ENCODE measurements at places on chromosomes 3 and 15.
A peak's percentile ranks its signal among the peaks of the same experiment; 100 is the strongest.

DNA sequence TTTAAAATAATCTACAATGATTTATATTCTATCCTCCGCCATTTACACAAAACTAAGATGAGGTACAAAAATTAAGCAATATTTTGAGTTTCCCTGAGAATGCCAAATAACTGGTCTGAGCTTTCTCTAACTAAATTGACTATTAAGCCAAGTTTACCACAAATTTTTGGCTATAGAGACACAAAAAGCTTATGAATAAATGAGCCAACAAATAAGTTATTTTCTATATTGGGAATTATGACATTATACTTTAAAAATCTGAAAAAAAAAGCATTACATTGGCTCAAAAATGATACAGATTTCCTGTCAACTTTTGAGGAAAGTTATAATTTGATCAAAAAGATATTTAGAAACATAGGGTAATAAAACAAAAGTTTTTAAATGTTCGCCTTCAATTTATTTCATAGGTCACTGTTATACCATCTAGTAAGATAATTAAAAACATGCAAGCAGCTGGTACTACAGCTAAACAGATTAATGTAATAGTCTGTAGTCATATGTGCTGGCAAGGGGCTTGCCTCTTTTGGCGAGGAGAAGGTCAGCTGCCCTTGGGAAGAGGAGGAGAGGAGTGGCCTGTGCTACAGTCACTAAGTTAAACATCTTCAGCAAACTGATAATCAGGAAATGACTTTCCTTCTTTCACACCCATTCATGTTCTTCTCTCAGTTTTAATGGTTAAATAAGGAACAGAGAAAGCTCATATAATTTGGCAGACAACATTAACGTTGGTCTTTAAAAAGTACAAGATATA is 318.5 kb downstream of the TBC1D5 start:
- DNase-seq = no peak

GRCh38 chr15:59373215-59373614 is 544 bp upstream of the MYO1E start:
- DNase-seq = no peak

- DNase-seq = no peak
Observed at GRCh38 chr3:169948559-169949448, 17.8 kb upstream of the SEC62 start.

DNA sequence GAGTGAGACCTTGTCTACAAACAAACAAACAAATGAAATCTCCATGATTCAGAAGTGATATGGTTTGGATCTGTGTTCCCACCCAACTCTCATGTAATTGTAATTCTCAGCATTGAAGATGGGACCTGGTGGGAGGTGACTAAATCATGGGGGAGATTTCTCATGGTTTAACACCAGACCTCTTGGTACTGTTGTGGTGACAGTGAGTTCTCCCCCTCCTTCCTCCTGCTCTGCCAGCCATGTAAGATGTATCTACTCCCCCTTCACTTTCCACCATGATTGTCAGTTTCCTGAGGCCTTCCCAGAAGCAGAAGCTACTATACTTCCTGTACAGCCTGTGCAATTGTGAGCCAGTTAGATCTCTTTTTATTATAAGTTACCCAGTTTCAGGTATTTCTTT is 438.4 kb upstream of the THBS1 start:
- DNase-seq = no peak

DNA sequence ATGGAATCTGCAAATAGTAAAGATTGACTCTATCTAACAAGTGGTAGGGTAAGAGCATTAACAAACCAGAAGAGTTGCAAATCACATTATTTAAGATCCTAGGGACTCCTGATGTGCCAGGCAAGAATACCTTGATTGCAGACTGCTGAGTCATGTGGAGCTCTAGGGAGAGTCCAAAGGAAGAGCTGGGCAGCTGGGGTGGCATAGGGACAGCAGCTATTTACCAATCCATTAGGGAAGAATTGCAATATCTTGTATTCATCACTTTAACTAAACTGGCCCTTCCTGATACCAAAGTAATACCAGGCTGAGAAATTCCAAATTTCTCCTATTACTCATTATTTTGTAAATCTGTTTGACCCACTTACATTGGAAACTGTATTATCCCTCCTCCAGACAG is 52.2 kb upstream of the ACP3 start:
- DNase-seq = no peak

- no peak for DNase-seq
Observed at GRCh38 chr3:79572930-79573329, 194.9 kb downstream of the ROBO1 start.

- DNase-seq = peak; percentile 32
Observed at GRCh38 chr15:64011736-64012135, 34.5 kb downstream of the DAPK2 start.

- no peak for DNase-seq
Observed at GRCh38 chr15:65580287-65580686, 30.6 kb downstream of the INTS14 start.

- DNase-seq = peak; percentile 63
Observed at GRCh38 chr15:58260725-58261267, 122.6 kb downstream of the AQP9 start.

- no peak for DNase-seq
Observed at GRCh38 chr15:64574301-64575017, 114.1 kb downstream of the ZNF609 start.

- no peak for DNase-seq
Observed at GRCh38 chr15:92366381-92366780, 27.3 kb upstream of the ST8SIA2 start.

DNA sequence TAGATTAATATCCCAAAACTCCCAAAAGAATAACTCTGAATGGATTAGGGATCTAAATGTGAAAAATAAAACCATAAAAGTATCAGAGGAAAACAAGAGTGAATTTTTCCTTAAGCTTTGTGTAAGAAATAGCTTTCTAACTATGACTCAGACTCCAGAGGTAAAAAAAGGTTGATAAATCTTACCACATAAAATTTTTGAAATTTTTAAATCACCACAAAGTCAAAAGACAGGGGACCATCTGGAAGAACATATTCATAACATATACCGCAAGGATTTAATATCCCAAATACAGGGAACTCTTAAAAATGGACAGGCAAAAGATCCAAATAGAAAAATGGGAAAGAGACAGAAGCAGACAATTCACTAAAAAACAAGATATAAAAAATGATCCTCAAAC is 145.0 kb downstream of the ARNT2 start:
- DNase-seq = no peak

GRCh38 chr15:59722476-59722875 is 33.4 kb upstream of the BNIP2 start:
- DNase-seq = no peak

- DNase-seq = no peak
Observed at GRCh38 chr3:101936419-101937356, 87.4 kb downstream of the NFKBIZ start.

DNA sequence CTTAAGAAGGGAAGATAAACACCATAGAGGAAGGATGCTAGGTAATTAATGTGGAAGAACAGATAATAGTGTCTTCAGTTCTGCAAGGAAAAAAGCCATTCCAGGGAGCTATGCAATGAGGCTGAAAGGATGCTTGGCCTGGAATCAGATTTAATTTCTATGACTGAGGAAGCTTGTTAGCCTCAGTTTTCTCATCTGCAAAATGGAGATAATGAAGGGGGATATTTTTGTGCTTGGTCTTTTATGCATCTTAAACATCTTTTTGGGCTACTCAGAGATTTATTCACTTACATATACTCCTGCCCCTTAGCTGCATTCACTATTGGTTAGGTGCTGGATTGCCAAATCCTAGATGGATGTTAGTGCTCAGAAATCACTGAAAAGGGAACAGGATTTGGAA is 16.7 kb downstream of the DNAJB11 start:
- no peak for DNase-seq

GRCh38 chr15:64067564-64068030 is 21.3 kb upstream of the DAPK2 start:
- DNase-seq = peak; percentile 66

GRCh38 chr3:16928386-16929132 is 43.8 kb downstream of the PLCL2 start:
- DNase-seq = no peak

DNA sequence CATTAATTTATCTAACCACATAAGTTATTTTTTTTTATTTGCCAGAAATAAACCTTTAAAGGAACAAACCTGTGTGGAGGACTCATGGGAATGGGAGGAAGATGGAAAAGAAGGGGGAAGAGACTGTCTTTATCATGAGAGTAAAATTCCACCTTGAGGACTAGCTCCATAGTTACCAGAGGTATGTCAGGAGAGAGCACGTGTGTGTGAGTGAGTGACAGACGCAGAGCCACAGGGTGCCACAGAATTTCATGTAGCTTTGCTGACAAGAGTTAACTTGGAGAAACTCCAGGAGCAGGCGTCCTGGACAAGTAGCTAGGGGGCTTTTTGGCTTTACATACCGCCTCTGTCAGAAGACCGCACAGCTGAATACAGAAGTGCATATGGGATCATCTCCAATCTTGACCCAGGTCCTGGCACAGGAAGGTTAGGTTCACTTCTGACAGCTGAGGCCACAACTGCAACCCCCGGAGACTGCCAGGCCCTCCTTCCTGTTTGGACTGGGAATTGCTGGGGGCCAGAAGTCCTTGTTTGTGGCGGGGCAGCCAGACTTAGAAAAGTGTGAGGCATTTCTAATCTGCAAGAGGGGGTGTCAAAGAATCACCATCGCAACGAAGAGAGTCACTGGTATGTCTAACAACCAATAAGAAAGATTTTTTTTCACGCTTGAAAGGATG is 197.8 kb upstream of the TPM1 start:
- no peak for DNase-seq

DNA sequence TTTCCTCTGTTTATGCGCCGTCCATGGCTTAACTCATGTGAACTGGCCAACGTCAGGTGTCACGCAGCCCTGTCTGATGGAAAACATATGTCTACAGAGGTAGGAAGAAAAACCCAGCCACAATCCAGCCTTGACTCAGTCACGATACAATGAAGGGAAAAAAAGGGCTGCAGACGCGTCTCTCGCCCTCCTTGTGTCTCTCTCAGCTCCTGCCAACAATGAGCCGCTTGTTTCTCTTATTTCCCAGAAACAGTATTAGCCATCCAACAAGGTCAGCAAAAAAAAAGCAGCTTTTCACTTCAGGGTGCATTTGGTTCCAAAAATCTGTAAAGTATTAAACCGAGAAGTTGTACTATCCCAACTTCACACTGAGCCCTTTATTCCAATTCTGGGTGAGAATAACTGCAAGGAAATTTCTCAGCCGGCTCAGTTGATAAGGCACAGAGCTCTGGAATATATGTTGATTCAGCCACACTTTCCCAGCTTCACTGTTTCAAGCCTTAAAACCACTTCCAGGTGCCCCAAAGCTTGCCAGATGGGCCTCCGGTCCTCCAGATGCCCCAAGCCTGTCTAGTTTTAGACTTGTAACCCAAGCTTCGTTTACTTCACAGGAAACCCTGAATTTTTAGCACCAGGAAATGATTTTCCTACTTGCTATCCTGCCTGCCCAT is 79.4 kb downstream of the TM4SF4 start:
- DNase-seq = no peak

DNA sequence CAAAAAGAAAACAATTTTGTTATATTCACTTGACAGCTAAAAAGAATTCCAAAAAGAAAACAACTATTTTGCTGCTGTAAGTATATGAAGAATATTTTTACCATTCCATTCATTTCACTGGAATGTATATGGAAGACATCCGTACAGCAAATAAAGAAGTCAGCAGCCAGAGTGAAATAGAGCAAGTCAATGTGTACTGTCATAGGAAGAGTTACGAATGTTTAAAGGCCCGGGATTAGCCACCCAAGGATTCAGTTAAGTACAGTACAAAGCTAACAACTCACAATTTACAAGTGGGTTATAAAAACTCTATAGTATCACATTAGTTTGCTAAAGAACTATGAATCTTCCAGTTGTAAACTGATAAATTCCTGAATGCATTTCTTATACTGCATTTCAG is 14.4 kb upstream of the XXYLT1 start:
- no peak for DNase-seq
